ENCODE measurements at places on chromosomes 7 and 10. TPM values are rescaled to one million over a fixed set of nuclear protein-coding genes. Genes with fewer than 3 reads are reported as not detected.

The SPAM1 gene
- not detected for total RNA-seq

The RPEL1 gene
- 0.17 TPM for total RNA-seq

The FZD8 gene
- 4.9 TPM for total RNA-seq

The CCDC172 gene
- total RNA-seq, result not detected
